Activated gamma-delta T cell treated with anti-CD3 and anti-CD28 coated beads, Interleukin-2, amount 50 U/mL, for 16 hours (primary cell): ENCODE measurements at places on chromosomes 3 and 15.

DNA sequence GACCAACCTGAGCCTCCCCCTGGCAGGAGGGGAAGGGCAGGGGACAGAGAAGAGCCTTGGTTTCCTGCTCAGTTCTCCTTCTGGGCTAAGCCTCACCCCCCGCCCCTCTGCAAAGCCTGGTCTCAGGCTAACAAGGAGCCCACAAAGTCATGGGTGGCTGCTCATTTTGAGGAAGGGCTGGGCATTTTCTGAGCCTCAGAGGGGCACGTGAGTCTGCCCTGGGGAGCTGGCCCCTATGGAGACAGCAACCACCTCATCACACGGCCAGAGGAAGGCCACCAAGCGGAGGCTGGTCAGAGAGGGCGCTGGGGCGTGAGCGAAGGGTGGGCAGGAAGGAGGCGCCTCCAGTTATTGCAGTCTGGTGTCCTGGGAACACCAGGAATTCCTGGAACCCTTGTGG lies 18.7 kb downstream of the ABTB1 start:
- DNase-seq: no peak

- DNase-seq: no peak
These were observed 48.1 kb downstream of the BBS4 start for GRCh38 chr15:72733941-72734738.

- DNase-seq: no peak
These were observed 1084.2 kb downstream of the TUSC7 start for GRCh38 chr3:117793622-117794265.

DNA sequence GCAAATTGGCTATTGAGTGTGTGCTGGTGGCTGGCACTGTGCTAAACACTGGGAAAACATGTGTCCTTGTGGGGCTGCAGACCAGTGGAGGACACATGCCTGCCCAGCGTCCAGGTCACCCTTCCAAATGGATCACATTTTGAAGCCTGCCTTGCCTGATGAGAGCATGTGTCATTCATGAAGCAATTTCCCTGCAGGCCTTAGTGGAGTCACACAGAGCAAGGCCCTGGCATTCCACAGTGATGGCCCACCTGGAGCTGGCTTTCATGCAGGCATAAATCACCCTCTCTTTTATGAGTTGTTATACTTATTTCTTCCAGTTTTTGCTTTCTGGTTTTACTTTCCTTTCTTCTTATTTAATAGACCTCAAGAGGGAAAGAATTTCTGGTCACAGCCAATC lies 219.5 kb downstream of the EPHB1 start:
- DNase-seq: no peak

DNA sequence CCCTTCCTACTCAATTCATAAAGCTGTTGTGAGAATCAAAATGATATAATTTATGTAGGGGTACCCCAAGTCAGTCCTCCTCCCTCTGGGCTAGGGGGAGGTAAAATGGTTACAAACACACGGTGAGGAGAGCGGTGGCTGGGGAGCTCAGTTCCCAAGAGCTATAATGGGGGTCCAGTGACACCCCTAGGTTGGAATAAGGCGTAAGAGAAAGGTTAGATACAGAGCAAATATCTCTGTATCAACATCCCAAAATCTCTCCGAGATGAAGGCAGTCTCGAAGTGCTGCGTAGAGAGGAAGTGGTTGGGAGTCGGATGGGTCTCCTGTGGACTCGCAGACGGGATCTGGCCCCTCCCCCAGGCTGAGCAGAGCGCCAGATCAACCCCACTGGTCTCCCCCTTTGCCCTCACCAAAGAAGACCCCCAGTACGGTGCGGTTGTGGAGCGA lies 1.8 kb downstream of the DUOX2 start:
- no peak for DNase-seq

DNA sequence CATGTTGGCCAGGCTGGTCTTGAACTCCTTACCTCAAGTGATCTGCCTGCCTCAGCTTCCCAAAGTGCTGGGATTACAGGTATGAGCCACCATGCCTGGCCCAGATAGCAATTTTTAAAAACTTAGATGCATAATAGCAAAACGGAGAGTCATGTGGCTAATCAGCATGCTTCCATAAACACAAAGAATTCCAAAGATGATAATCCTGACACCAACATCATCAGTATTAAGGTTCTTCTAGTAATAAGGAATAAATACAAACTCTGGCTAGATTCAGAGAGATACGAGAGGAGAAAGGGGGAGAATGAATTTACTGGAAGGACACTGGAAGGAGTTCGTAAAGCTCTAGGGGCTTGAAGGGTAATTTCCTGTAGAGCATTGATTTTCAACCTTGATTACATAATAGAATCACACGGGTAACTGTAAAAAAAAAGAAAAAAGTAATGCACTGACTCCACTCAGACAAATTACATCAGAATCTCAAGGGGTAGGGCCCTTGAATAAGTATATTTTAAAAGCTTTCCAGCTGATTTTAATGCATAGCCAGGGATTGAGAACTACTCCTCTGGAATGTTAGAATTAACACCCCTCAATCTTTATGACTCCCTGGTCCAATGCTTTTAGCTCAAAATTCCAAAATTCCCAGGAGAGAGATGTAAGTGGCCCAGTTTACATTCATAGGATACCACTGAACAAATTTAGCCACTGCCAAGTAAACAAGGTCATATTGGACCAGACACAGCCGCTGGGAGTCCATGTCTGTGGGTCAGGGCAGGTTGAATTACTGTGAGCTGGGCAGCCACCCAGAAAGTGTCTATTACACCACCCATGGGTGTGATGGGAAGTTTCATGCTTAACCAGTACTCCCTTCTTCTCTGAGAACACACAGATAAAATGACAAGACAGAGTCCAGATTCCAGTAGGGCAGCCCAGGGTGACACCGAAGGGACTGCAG lies 243.9 kb downstream of the TBL1XR1 start:
- DNase-seq: no peak

DNA sequence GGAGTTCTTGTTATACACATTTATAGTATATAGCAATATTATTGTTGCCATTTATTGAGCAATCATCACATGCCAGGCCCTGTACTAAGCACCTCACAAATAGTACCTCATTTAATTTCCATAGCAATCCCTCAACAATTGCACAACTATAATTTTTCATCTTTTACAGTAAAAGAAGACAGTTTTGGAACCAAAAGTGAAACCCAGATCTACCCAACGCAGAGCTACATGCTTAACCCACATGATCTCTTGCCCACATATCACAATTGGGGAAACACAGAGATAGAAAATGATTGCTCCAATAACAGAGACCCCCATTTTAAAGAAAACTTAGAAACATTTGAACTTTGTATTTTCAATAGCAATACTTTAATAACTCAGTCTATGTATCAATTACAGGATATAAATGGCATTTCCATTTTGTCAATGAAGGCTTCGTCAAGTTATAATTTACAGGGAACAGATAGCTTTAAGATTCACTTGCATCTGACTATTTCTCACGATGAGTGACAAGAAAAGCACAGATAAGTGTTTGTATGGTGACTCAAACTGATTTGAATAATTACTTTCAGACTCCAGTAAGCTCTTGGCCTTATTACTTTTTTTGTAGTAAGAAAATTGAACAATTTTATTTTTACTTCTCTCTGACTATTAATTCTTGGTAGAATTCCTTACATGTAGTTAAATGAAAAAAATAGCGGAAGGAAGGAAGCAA lies 38.7 kb upstream of the CCDC50 start:
- no peak for DNase-seq

- no peak for DNase-seq
These were observed 104.3 kb downstream of the LINGO1 start for GRCh38 chr15:77528290-77528967.

GRCh38 chr3:71393093-71393492 lies 190.4 kb downstream of the FOXP1 start:
- no peak for DNase-seq

DNA sequence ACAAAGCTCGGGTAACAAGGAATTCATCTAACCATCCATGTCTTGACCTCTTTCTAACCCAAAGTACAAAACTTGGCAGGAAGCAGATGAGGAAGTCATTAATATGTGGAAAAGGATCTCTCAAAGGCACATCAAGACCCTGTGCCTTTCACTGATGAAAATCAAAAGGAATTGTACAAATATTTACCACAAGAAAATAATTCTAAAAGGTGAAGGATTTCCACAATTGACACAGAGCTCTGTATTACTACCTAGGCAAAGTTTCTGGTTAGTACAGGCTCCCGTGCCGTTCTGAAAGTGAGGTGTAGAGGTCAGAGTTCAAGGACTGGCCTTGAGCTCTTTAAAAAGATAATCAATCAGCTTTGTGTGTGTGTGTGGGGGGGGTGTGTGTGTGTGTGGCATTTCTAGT lies 239.7 kb upstream of the ICE2 start:
- DNase-seq: no peak

GRCh38 chr15:69026355-69026754 lies 11.9 kb downstream of the NOX5 start:
- DNase-seq: no peak

GRCh38 chr3:197463279-197463678 lies 92.5 kb downstream of the BDH1 start:
- no peak for DNase-seq

- DNase-seq: no peak
These were observed 228.8 kb upstream of the PPP2R3A start for GRCh38 chr3:135736740-135737139.

DNA sequence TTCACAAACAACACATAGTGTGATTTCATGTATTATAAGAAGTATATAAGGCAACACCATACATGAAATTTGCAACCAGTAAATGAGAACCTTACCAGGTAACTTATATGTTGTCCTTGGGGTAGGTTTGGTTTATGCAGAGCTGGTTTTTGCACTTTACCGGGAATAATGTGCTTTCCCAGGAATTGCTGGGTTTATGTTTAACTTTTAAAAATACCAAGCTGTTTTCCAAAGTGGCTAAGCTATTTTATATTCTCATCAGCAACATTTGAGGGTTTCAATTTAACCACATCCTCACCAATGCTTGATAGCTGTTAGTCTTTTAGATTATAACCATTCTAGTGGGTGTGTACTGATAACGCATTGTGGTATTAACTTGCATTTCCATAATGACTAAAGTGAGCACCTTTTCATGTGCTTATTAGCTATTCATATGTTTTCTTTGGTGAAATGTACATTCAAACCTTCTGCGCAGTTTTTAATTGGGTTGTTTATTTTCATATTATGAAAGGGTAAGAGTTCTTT lies 71.6 kb downstream of the KY start:
- no peak for DNase-seq

- no peak for DNase-seq
These were observed 44.2 kb downstream of the MGLL start for GRCh38 chr3:127777921-127778656.

- no peak for DNase-seq
These were observed 29.3 kb downstream of the CTSH start for GRCh38 chr15:78915341-78916087.

GRCh38 chr15:63503739-63504246 lies 600 bp upstream of the USP3 start:
- DNase-seq: peak; percentile 80

GRCh38 chr3:31481697-31482096 lies 51.0 kb upstream of the STT3B start:
- DNase-seq: no peak

- no peak for DNase-seq
These were observed 14.2 kb downstream of the GRIP2 start for GRCh38 chr3:14525685-14526631.

GRCh38 chr3:63706321-63707085 lies 54.0 kb downstream of the SNTN start:
- no peak for DNase-seq

DNA sequence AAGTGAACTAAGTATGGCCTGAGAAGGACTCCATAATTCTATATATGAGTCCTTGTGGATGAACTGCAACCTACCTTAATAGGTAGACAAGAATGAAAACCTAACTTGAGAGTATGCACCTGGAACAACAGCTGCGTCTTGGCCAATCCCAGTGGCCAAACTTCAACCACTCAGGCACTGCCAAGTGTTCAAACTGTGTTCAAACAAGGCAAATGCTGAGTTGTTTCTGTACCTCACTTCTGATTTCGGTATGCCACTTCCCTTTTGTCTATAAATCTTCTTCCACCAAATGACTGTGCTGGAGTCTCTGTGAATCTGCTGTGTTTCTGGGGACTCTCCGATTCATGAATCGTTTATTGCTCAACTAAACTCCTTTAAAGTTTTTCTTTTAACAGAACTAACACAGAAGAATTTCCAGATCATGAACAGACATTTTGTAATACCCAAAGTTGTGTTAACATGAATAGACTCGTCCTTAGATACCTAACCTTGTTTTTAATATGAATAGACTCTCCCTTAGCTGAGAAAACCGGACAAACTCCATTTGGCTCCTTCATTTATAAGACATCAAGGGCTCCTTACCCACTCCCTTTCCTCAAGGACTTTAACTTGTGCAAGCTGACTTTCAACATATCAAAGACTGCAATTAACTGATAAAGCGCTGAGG lies 4.1 kb downstream of the ZNF717 start:
- DNase-seq: no peak

- no peak for DNase-seq
These were observed 222.4 kb upstream of the TLE3 start for GRCh38 chr15:70320077-70320476.

GRCh38 chr3:186821429-186822387 lies 15.4 kb upstream of the RFC4 start:
- DNase-seq: no peak
